ENCODE measurements at places on chromosomes 2 and 18.

GRCh38 chr2:100218552-100218951 is 76.2 kb upstream of the AFF3 start:
- DNase-seq = no peak

- DNase-seq = no peak
These were observed 89.6 kb downstream of the GBX2 start for GRCh38 chr2:236078297-236079255.

DNA sequence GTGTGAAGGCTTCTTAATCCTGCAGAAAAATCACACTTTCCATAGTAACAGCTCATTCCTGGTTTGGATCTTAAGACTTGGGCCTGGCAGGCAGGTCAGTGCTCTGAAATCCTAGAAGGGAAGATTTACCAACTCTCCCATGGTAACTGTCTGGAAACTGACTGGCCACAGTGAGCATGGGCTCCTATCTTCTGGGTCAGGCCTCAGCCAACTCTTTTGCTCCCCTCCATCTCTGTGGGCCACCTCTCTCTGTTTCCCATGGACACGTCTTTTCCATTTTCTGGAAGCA is 86.7 kb downstream of the ACAA2 start:
- no peak for DNase-seq

DNA sequence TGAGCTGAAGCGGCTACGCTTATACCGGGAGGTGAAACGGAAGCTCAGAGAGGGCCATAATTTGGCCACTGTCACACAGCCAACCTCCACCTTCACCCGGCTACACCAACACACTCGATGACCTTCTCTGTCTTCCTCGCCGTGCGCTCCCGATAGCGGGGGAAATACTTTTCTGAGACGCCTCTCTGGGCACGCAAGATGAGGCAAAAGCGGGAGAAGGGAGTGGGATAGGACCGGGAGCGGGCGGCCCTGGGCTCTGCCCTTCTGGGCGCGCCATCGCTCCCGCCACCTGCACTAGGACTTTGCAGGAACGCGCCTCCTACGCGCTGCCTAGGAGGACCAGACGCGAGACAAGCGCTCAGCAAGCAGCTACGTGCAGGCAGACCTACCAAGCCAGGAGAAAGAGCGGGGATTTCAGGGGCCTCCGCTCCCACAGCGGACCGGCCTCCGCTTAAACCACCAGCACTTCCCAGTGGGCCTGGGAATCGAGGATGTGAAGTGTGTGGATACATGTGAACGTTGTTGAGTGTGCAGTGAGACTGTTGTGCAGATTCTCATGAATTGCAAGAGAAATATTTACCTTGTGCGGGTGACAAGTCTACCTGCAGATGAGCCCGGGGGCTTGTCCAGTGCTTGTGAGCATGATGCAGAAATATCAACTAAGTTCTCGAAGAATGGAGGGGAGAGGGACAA is 11.4 kb downstream of the SIX3 start:
- no peak for DNase-seq

DNA sequence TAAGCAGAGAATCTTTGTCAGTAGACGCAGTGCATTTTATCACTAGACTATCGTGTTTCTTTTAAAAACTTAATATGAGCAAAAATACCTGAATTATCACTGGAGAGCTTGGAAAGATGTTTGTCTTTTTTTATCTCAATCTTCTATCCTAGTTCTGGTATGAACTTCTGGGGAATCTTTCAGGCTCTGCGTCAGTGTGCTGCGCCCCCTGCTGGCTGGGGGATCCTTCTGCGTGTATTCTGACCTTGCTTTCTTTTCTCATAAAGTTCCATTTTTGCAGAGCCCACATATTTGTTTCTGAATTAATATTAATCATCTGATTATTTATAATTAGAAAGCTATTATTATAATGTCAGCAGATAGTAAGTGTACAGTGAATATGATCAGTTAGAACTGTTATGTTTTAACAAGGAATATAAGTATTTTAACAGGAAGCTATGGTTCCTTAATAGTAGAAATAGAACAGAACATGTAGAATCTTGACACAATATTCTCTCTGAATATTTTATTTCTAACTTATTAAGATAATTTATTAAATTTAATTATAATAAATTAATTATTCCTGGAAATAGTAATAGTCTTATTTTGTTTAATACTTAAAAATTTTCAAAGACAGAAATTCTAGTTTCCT is 945.0 kb upstream of the CRIM1 start:
- DNase-seq = peak; percentile 37
